ENCODE measurements at places on chromosomes 6 and 20.

- DNase-seq = no peak
These were observed 1.7 kb upstream of the ULBP2 start for GRCh38 chr6:149939909-149940671.

DNA sequence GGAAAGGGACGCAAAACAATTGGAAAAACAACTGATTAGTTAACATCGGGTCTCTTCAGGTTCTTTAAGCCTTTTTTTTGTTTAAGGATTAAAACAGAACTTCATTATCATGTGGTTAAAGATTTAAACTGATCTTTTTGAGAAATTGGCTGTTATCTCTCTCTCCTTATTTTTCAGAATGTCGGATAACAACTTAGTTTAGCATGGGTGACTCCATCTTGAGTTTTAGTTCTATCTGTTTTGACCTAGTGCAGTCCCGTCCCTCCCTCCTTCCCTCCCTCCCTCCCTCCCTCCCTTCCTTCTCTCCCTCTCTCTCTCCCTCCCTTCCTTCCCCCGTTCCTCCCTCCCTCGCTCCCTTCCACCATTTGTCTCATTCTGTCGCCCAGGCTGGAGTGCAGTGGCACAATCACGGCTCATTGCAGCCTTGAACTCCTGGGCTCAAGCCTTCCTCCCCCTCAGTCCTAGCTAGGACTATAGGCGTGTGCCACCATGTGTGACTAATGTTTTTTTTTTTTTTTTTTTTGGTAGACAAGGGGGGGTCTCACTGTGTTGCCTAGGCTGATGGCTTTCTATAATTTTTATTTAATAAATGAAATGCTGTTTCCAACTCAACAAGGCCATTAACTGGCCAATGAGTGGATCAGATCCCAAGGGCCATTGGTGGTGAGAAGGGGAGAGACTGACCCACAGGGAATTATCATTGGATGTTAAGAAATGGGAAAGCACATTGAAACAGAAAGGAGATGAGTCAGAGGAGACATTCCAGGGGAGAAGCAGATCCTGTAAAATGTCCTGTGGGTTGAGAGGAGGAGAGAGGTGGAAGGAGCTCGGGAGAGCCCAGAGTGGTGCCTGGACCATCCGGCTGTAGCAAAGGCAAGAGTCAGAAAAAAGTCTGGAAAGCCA is 13.6 kb downstream of the BAK1 start:
- no peak for DNase-seq

DNA sequence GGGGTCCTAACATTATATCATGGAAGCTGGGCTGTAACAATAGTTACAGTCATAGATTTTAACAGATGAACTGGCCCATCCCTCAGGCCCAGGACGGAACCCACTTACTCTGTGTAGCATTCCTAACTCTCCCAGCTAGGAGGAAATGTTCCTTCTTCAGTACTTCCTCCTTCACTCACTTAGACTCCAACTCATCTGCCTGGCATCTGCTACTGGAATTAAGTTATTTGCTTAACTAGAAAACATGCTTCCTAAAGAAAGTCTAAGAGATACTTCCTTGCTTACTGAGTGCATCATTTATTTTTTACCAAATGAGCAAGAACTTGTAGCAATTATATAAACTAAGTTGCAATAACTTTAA is 20.5 kb downstream of the GCLC start:
- no peak for DNase-seq

- no peak for DNase-seq
These were observed 80.9 kb downstream of the RNGTT start for GRCh38 chr6:88882536-88882935.

DNA sequence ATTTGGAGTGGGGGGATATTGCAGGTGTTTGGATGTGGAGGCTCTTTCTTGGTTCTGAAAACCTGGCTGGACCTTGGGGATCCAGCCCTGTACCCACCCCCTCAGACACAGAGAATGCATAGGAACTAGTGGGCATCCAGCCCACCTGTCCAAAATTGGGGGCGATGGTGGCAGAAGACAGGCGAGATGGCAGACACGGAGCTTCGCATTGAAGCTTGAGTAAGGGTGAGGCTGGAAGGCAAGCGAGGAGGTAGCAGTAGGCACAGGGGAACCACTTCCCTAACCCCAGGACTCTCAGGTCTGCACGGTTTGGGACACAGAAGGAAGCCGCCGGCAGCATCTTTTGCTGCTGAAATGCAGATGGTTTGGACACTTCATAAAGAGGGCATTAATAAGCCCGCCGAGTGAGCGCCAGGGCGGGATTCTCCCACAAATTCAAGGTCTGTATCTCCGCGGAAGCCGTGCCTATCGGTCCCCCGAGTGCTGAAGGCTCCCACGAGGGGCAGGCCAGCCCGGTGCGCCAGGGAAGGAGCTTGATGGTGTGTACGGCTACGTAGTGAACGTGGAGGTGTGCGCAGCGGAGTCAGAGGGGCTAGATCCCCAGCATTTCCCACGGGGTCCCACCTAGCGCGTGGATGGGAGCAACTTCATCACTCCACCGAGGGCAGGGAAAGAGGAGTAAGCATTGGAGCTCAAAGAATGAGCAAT is 1.6 kb upstream of the FOXA2 start:
- no peak for DNase-seq

- no peak for DNase-seq
These were observed 118.0 kb downstream of the OPRM1 start for GRCh38 chr6:154157082-154157481.

DNA sequence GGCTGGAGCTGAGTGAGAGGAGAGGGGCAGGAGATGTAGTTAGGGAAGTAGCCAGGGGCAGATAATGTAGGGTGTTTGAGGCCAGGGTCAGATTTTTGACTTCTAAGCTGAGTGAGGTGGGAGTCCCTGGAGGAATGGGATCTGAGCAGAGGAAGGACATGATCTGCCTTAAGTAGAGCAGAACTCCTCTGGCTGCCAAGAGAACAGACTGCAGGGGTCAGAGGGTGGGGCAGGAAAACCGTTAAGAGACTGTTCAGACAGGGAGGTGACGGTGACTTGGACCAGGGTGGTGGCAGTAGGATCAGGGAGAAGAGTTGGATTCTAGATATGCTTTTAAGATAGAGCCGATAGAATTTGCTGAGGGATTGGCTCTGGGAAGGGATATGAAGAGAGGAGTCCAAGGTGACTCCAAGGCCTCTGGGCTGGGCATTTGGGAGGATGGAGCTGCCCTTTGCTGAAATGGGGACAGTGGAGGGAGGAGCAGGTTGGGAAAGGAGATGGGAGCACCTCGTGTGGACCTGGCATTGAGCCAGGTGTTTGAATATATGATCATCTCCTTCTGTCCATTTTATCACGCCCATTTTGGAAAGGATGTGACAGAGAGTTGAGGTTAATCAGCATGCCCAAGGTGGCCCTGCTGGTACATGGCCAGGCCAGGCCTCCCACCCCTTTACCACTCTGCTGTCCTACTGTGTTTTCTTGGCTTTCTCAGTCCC is 18.8 kb downstream of the EYA2 start:
- no peak for DNase-seq

DNA sequence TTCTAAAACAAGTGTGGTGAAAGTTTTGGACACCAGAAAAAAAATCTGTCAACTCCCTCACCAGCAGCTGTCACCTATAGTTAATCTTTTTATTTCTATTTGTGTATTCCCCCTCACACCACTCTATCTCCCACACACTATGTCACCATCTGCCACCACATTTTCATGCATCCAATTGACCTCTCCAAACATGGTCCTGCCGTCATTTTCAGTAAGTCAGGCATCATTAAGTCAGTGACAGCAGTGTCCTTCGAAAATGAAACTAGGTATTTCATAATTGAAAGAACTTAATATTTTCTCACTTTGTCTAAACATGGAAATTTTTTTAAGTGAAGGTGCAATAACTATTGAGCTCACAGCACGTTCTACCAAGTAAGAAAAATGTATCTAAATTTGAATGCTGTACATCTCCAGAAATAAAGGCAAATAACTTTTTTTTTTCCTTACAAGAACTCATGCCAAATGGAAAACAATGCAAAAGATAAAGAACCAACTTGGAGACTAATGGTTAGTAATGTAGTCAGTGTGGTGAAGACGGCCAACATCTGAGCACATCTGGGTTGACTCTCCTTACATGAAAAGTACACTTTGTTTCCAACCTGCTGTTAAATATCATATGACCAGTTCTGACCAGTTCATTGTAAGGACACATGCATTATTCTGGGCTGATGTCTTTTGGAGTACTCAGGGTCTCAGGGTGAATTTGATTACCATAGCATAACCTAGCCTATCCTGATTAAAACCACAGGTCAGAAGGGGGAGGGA is 623.3 kb upstream of the MANEA start:
- DNase-seq = no peak

GRCh38 chr20:48584391-48585060 is 243.3 kb downstream of the PREX1 start:
- DNase-seq = no peak

GRCh38 chr6:33967966-33968724 is 164.3 kb upstream of the MLN start:
- DNase-seq = no peak

DNA sequence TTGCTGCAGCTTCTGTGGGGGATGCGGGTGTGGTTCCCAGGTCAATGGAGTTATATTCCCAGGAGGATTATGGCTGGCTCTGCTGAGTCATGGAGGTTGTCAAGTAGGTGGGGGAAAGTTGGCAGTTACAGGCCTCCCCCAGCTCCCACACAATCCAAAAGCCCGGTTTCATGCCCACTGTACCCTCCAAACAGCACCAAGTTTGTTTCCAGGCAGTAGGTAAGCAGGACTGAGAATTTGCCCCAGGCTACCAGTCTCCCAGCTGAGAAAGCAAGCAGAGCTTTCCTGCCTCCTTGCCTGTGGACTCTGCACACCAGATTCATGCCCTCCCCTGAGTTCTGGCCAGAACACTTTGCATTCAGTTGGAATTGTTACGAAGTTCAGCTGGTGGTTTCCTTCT is 578.2 kb downstream of the MEI4 start:
- DNase-seq = no peak

DNA sequence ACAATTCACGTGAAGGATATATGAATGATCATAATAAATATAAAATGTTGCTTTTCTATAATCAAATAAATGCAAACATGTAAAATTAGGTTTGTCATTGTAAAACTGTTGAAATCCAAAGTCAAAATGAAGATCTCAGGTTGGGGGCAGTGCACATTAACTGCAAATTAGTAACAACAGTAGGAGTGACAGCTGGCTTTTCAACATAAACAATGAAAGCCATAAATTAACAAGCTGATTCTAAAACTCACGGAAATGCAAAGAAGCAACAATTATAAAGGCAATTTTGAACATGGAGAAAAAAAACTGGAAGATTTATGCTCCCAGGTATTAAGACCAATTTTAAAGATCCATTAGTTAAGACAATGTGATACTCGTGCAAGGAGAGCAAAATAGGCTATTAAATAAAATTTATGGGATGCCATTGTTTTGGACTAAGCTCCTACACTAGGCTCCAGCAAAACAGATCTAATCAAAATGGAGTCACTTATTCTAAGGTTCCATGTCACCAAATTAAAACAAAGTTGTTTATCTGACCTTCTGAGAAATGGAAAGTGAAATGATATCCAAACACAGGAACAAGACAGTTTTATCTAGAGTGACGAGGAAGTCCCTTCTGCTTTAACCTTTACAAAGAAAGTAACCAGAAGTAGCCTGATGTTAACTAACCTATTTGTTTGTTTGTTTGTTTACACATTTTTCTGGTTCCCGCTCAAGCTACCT is 770.8 kb downstream of the EPHA7 start:
- DNase-seq = no peak

DNA sequence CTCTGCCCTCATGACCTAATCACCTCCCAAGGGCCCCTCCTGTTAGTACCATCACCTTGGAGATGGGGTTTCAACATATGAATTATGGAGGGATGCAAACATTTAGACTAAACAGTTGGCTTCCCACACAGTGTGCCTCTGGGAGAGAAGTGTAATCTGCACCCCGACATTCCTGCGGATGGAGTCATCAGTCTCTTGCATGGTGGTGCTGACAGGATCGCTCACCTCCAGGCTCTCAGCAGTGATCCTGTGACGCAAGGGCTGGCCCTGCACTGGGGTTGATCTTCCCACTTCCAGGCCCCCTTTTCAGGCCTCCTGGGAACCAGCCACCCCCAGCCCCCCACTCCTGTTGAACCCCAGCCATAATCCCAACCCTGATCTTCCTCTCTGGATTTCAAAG is 16.0 kb upstream of the PI16 start:
- no peak for DNase-seq

GRCh38 chr20:59033616-59034165 is 1.6 kb upstream of the ATP5F1E start:
- no peak for DNase-seq

DNA sequence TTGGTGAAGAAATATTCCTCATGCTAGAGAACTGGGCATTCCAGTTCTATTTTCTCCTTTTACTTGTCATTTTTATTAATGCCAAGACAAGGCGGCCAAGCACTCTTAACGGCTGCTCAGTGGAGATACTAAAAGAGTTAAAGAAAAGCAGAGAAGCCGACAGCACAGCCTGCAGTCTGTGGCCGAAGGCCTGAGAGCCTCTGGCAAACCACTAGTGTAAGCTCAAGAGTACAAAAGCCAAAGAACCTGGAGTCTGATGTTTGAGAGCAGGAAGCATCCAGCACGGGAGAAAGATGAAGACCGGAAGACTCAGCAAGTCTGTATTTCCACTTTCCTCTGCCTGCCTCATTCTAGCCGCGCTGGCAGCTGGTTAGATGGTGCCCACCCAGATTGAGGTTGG is 167.1 kb upstream of the FUT9 start:
- DNase-seq = no peak

DNA sequence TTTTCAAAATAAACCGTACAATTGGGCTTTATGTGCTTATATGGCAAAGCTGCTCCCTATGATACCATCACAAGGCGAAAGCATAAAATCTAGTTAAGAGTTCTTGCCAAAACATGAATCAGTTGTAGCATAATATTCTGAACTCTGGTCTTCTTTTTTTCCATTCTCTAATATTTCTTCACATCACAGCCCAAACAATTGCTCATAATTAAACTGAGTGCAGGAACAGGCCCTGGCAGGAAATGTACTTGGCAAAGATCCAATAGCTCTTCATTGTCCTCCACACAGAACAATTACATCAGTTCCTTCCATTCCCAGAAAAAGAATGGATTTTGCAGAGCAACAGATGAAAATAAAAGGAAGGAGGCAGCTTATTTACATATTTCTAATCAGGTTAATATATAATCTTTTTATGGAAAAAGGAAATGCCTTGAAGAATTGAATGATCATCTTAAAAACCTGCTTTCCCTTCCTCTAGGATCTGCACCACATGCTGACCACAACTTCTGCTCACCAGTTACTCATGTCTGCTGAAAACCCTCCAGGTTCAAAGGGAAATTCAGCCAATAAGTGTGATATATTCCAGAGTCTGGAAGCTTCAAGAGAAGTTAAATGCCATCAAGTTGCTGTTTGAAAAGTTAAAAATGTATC is 123.3 kb upstream of the COL21A1 start:
- no peak for DNase-seq

GRCh38 chr20:40633123-40633850 is 55.7 kb downstream of the MAFB start:
- DNase-seq = no peak

GRCh38 chr6:109024784-109025183 is 69.9 kb downstream of the SESN1 start:
- DNase-seq = no peak

- no peak for DNase-seq
These were observed 129.5 kb downstream of the BTBD9 start for GRCh38 chr6:38510205-38510604.
